ENCODE measurements at places on chromosomes 12 and 14.

- no peak for DNase-seq
Observed at GRCh38 chr12:953776-954175, 4.3 kb upstream of the RAD52 start.

GRCh38 chr12:54404061-54405004 is 14.7 kb downstream of the ITGA5 start:
- DNase-seq = peak; percentile 72

- no peak for DNase-seq
Observed at GRCh38 chr12:526089-526488, 66.3 kb downstream of the B4GALNT3 start.

DNA sequence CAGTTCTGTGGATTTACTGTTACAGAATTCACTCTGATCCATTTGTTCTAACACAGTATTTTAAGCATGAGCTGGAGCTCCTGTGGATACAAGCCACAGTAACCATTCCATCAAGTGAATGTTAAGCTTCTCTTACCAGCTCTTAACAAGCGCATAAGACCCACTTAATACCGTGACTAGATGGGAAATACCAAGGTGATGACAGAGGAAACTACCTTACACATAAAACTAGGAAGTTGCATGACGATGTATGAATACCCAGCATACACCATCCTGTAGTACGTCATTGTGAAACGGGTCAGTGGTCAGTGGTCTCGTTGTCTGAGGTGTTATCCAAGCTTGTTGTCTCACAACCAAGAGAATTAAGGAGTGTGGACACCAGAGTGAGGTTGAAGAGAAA is 2.0 kb upstream of the GALC start:
- peak; percentile 74 for DNase-seq

GRCh38 chr12:98280621-98281020 is 234.8 kb upstream of the TMPO start:
- DNase-seq = no peak

DNA sequence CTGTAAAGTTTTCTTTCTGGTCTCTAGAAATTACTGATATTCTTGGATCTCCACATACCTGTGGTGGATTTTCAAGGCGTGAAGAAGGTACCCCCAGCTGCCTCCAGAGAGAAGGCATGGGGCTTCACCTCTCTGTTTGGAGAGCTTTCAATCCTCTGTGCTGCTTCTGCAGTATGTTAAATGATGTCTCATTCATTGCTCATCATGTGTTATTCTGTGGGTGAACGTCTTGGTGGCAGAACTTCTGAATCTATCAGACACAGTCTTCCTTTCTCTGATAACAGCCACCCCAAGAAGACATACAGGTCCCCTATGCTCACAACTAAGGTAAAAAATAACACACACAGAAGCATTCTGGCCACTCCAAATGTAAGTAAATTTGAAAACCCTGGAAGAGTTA is 221.3 kb upstream of the TMEM260 start:
- DNase-seq = no peak

DNA sequence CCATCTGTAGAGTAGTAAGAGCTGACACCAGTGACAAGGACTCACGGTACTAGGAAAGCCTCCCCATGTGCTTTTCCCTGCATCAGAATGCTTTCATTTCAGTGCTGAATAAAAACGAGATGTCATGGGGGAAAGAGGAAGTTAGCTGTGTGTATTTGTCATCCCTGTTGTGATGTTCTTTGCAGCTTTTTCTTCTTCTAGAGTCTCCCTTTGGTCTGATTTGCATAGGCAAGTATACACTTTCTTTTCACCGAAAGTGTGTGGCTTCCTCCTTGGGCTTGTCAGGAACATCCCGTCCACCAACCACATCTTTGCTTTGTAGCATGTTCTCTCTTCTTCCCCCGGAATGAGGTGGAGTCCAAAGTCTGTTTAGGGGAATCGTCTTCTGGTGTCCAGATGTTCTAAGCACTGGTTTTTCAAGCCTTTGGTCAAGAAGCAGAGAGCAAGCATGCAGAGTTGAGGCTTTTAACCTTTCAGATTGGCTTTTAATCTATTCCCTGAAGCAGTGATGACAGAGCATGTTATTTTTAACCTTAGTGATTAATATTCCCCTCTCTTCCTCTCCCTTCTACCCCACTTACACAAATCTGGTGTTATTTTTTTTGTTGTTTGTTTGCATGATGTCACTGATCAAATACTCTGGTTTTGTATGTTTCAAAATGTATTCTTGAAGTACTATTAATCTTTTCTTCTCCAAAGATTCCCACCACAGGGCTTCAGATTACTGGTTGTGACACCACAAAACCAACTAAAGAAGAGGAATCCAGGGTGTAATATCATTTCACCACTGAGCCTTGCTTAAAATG is 163.4 kb downstream of the SAMD4A start:
- DNase-seq = peak; percentile 16

DNA sequence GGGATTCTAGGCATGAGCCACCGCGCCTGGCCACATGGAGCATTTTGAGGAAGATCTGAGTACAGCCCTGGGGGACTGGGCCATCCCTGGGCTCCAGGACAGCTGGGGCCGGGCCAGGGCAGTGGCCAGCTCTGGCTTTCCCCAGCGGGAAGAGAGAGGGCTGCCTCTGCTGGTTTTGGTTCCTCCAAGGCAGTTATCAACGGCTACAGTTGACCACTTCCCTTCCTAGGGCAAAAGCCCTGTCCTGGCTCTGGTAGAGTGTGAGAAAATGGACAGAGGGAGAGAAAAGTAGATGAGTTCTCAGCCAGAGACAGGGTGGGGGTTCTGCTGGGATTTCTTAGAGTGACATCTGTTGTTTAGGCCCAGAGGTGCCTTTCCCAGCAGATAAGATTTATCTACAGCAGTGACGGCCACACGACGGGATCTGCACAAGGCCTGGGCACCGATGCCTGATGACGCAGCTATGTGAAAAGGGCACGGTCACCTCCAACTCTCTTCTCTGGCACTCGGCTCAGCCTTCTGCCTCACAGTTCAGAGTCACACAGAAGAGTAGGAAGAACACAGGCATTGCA is 5.5 kb upstream of the HVCN1 start:
- no peak for DNase-seq

GRCh38 chr14:85528897-85529631 is 880 bp upstream of the FLRT2 start:
- no peak for DNase-seq

- DNase-seq = no peak
Observed at GRCh38 chr12:108641446-108642268, 8.0 kb upstream of the SELPLG start.

GRCh38 chr12:107518868-107519267 is 166.7 kb upstream of the PWP1 start:
- DNase-seq = no peak

DNA sequence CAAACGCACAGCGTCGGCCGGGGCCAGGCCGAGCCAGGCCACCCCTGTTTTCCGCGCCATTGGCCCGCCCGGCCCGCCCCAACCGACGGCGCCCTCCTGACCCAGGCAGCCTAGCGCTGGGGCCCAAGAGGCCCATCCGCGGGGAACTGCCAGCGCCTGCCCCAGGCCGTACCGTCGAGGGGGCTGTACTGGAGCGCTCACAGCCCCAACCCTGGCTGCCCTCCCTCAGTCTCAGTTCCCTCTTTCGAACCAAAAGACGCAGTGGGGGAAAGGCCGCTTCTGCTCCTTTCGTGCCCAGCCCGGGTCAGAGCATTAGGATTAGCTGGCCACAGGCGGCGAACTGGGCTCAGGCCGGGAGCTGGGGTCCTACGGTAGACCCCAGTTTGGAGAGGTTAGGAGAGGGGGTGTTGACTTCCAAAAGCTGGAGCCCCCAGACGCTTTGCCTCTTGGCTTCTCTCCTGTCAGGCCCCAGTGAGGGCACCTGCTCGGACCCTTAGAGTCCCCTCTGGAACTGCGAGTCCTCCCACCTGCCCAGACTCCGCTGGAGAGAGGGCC is 1.9 kb downstream of the NKX2-1 start:
- DNase-seq = no peak

DNA sequence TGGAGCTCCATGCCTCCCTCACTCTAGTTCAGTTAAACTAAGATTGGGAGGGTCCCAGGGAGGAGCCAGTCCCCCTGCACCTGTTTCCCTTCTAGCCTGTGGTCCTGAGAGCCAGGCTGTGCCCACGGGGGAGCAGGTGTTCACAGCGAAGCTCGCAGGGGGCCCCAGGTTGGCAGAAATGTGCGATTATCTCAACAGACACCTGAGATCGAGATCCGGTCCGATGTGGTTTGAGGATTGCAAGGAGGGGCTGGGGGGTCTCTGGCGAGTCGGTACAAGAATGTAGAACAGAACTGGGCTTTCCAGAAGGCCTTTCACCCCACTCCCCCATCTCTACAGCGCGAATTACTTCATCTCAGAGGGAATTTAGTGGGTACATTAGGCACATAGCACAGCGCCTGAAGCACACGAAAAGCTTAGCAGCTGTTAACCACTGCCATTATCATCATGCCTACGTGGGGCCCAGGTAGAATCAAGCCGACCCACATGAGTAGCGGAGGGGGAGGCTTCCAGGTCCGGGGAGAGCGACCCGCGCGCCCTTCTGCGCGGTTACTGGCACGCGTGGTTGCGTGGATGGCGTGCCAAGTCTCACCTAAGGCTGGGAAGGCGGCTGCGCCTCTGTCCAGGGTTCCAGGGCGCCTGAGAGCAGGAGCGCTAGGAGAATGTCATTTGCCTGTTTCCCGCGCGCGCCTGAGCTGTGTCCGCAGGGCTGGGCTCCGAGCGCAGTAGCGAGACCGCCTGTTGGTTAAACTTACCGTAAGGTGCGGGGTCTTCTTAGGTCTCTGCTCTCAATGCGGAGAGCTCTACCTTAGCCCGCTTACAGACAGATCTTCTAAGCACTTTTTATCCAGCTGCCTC is 1539.5 kb upstream of the TMEM132C start:
- DNase-seq = no peak

DNA sequence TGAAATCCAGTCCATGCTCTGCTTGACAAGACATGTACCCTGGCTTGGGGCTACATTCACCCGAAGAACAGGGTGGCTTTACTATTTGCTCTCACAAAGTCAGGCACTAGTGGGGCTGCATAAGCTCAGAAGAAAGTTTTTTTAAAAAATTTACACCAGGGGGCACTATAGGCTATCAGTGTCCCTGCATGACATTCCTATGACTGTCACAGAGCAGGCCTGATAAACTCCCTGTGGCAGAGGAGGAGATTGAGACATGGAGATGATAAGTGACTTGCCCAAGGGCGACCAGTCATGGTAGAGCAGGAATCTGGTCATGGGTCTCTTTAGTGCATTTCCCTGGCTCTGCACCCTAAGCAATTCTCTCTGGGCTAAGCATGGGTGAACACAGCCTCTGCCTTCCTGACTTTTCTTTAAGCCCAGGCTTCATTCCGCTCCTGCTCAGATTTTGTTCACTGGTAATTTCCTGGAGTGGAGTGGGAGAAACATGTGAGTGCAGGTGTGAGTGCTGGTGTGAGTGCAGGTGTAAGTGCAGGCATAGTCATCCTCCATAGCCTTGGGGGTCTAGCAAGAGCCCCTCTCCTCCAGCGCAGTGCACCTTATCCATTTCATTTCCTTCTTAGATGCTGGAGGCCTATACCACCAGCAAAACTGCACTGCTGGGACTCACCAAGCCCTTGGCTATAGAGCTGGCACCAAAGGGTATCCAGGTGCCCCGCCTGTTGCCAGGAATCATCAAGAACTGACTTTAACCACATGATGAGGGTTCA is 91.6 kb downstream of the DHRS2 start:
- DNase-seq = no peak

DNA sequence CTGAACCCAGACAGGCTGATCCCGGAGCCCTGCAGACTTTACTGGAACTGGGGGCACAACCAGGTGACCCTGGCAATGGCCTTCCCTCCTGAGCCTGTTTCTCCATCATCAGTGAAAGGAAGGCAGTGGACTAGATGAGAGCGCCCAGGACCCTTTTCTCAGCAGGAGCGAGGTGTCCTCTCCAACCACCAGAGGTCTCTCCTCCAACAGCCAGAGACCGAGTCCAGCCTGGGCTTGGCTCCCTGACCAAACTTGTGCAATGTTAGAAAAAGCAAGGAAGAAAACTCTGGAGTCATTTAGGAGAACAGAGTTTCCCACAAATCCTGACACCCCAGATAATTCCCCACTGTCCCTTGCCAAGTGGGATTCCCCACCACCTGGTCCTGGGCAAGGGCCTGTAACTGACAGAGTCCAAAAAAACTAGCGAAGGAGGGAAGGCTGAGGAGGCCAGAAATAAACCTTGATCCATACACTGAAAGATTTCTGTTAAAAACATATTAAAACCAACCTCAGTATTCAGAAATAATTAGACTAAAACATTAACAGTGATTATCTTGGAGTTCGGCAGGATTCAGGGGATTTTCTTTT is 9.0 kb downstream of the RPS6KL1 start:
- DNase-seq = peak; percentile 19

GRCh38 chr14:85444635-85445034 is 85.3 kb upstream of the FLRT2 start:
- DNase-seq = no peak

DNA sequence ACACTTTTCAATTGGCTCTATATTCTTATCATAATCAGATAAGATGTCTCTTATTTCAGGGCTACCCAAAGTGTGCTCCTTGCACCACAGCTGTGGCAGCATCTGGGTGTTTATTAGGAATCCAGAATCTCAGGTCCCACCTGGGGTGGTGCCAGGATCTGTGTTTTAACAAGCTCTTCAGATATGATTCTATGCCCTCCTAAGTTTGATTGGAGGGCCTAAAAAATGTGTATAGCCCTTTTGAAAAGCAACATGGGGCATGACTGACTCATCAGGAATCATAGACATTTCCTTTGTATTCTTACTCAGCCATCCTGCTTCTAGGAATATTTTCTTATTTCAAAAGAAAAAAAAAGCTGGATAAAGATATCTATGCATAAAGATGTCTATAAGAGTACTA is 103.1 kb downstream of the HELB start:
- no peak for DNase-seq

GRCh38 chr14:106875503-106875902 is 1349.1 kb downstream of the TMEM121 start:
- peak; percentile 19 for DNase-seq

DNA sequence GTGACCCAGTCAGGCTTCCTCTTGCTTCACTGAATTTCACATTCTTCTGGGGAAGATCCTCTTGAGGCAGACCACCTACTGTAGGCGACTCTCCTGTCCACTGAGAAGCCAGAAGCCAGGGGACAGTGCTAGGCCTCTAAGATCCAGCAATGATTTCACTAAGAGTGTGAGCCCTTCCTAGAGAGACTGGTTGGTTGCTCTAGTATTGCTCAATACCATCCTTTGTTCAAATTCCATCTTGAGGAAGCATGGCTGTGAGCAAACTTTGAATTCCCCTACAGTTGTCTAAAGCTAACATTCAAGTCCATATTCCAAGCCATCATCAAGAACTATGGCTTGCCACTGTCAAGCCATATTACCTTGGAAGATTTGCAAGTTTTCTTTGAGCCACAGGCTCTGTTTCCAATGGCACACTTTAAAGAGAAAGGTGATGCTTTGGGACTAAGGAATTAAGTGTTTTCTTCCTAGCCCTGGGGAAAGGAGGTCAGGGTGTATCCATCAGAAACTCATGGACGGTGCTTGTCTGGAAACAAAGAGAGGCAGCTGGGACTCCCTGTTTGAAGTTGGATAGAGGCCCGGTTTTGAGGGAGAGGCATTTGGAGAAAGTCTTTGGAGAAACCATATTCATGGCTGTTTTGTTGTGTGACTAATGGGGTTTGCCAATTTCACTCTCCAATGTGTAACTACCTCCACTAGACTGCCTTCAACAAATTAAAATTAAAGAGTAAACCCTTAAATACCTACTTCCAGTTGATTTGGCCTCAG is 1217.9 kb downstream of the VRK1 start:
- no peak for DNase-seq

Measured in CD4-positive, alpha-beta T cell treated with Interleukin-21 for 1 hour (primary cell).